ENCODE measurements at places on chromosomes 3 and 15.

DNA sequence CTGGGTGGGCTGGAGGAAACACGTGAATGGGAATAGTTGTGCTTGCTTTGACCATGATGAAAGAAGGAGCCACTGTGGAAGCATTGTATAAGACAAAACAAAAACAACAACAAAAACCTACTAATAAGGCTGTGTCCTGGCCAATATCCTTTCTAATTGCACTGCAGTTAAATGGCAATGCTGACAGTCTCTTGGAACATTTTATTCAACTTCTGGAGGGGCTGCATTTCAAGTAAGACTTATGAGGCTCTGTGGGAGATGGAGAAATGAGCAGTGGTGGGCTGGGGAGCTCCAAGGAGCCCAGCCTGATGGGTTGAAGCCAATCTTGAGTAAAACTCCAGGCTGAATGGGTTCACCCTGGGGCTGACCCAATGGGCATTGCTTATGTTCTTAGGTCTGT, 99.8 kb upstream of the ROPN1 start:
- DNase-seq: no peak

GRCh38 chr3:72818092-72818773, 30.0 kb downstream of the SHQ1 start:
- DNase-seq: no peak

DNA sequence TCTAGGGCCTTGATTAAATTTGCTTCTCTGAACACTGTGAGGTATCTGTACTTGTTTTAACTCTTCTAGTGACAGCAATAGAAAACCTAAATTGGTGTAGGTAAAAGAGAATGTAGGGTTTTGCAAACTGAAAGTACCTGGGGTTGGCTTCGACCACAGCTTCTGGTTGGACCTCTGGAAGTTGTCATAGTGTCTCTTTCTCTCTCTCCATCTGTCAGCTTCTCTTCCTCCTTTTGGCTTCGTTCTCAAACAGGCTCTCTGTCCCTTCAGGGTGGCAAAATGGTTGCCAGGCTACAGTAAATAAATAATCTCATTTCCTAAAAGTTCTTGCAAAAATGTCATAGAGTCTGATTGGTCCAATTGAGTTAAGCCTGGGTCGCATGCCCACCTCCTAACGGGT, 149.3 kb upstream of the CTDSPL start:
- DNase-seq: no peak

DNA sequence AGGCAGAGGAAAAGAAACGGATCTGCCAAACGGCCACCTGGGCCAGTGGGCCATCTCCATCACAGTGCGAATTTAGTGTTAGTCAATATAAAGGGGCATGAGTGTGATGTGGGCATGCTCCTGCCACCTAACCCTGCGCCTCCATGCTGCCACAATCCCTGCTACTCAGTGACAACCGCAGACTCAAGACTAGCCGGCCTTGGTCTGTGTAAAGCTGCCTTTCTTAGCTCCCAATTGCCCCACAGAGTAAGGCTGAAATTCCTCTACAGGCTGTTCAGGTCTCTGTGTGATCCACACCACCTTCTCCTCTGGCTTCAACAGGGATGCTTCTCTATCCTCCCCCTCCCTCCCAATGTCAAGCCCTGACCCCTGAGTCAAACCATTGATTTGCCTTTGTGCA, 269.7 kb downstream of the XXYLT1 start:
- DNase-seq: no peak

GRCh38 chr3:34185301-34185700, 386.9 kb downstream of the PDCD6IP start:
- DNase-seq: no peak

DNA sequence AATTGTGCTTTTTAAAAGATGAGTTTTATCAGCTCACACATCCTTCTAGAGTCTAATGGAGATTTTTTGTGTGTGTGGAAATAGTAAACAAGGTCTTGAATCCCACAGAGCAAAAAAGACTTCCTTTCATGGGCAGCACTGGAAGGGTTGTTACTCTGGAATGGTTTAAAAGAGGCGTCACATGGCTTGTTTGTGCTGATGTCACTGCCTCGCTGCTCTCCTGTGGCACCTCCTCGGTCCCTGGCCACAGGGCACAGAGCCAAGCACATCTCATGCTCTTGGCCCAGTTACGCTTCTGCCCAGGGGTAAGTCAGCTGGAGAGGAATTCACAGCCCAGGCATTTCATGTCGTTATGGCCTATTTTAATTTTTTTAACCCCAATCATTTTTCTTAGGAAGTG, 53.2 kb downstream of the PGPEP1L start:
- no peak for DNase-seq

GRCh38 chr15:38002883-38003477, 68.5 kb downstream of the TMCO5A start:
- DNase-seq: no peak

- DNase-seq: no peak
These were observed 76.8 kb downstream of the CPNE4 start for GRCh38 chr3:131957980-131958379.

- DNase-seq: no peak
These were observed 16.4 kb upstream of the ZNF609 start for GRCh38 chr15:64443747-64444621.
